NCI-H1092 (cell line): ENCODE measurements at places on chromosomes 12 and 14.
A peak's percentile ranks its signal among the peaks of the same experiment; 100 is the strongest.

DNA sequence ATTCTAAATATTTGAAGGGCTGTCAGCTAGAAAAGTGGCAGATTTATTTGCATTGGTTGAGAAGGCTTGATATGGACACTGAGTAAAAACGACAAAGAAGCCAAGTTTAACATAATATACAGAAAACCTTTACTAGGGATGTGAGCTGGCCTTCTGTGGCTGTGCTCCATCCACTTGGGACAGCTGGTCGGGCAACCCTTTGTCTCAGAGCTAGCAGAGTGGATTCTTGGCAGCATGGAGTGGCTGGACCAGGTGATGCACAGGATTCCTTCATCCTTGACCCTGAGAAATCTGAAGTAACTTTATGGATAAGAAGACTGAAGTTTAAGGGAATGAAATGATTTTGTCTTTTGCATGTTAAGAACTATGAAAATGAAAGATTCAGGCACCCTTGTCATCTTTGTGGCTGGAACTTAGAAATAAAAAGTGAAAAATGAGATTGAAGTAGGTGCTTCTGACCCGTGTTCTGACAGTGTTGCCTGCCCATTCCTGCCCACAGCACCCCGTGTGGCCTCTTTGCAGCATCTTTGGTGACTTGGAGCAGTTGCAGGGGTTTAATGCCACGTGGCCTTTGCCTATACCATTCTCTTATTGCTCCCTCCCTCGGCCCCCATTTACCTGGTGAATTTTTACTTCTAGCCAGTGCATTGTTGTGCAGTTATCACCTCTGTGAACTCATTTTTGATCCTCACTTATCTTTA is 32.6 kb downstream of the PELI2 start:
- no peak for DNase-seq

GRCh38 chr12:131701705-131702572 is 9.0 kb upstream of the SFSWAP start:
- DNase-seq: no peak

- DNase-seq: no peak
Measured at GRCh38 chr12:124601706-124602105, 34.3 kb upstream of the NCOR2 start.

DNA sequence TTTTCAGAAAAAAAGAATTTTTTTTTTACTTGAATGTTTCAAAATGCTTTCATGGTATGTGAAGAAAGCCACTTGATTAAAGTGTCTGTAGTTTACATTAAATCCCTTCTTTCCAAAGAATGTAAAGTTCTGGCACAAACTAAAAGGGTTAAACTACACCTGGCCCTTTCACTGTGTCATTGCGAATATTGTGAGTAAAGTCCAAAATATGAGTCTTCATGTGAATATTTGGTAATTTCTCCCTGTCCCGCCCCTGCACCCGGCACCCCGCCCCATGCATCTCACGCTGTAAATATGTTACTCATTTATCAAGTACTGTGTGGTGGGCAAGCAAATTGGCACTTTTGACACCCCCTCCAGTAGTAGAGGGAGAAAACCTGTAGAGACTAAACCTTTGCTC is 274.7 kb downstream of the TTC6 start:
- no peak for DNase-seq

DNA sequence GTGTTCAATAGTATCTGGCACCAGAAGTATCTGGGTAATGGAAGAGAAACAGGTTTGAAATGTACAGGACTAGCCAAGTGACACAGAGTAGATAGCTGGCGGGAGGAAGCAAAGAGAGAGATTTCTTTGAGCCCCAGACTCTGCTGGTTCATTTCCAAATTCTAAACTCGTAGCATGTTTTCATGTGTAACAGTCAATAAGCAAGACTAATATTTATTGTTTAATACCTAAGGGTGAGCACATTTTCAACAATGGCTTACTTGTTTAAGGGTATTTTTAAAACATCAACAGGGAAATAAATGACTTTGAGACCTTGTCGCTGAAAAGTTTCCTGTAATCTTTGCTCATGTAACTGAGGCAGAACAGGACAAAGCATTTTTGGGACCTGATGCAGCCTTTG is 11.8 kb upstream of the CCDC88C start:
- no peak for DNase-seq

GRCh38 chr12:51441583-51441982 is 17.0 kb downstream of the SLC4A8 start:
- no peak for DNase-seq

- peak; percentile 17 for DNase-seq
Measured at GRCh38 chr14:63134801-63135200, 69.4 kb upstream of the RHOJ start.

- DNase-seq: no peak
Measured at GRCh38 chr12:115140981-115141655, 457.1 kb upstream of the TBX3 start.

GRCh38 chr14:57058319-57058718 is 210.4 kb downstream of the EXOC5 start:
- no peak for DNase-seq

- no peak for DNase-seq
Measured at GRCh38 chr14:100982762-100983161, 79.2 kb upstream of the RTL1 start.

DNA sequence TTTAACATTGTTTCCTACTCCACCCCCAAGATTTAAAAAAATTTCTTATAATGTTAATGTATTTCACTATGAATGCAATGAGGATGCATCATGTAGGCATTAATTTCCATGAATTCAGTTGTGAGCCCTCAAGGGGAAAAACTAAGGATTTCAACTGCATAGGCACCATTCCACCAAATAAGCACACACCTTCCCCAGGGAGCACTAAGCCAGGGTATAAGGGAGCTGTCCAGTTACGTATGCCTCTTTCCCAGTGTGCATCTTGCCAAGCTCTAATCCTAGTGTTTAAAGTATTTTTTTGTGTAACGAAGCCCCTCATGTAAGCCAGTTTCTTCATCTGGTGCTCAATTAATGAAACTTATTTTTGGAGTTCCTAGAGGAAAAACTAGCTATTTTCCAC is 6.6 kb downstream of the FERMT2 start:
- no peak for DNase-seq
